ENCODE measurements at places on chromosomes 13 and 19.
A peak's percentile ranks its signal among the peaks of the same experiment; 100 is the strongest.

DNA sequence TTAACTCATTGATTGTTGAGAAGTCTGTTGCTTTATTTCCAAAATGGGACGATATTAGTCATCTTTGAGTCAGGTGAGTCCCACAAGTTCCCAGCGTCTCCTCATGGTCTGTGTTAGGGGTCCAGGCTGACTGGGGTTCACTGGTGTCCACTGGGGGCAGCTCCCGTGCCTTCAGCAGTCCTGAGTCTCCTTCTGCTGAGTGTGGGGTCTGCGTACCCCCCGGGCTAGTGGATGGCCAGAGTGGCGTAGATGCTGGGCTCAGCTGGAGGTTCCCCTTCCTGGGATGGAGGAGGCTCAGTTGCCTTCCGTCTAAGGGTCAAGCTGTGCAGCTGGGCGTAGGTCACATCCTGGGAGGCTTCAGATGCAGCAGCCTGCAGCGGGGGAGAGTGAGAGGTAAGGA, 5.9 kb downstream of the LILRB3 start:
- DNase-seq: no peak

DNA sequence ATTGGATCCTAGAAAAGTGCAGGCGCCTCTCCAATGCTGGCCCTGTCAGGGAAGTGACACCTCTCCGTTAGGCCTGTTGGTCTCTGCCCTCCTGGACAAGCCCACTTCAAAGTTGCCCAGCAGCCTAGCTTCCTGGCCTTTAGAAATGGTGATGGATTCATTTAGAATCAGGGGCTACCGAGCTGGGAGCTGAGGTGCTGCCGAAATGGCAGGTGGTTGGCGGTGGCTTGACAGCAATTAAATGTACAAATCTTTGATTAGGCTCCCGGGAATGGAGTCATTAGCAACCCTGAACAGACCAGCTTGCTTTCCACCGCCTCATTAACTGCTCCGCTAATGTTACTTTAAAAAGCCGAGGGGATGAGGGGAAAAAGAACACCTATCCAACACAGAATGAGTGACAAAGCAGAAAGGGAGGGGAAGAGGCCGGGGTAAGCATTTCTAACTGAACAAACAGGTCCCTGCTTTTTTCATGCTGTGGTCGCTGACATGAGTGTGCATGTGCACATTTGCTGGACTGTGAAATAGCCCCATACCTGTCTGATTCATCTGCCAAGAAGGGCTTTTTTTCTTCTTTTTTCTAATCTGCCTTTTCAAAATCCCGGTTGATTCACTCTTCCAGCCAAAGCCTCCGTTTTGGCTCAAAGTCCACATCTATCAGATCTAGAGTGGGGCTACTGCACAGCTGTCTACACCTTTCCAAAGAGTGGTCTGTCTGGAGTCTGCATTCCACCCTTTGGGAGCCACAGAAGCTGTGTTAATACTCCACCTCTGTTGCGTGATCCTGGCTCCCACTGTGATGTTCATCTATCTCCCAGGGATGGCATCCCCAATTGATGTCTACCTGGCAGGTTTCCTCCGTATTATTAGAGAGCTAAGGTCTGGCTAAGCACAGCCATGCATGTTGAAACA, 431.9 kb downstream of the COG6 start:
- no peak for DNase-seq

DNA sequence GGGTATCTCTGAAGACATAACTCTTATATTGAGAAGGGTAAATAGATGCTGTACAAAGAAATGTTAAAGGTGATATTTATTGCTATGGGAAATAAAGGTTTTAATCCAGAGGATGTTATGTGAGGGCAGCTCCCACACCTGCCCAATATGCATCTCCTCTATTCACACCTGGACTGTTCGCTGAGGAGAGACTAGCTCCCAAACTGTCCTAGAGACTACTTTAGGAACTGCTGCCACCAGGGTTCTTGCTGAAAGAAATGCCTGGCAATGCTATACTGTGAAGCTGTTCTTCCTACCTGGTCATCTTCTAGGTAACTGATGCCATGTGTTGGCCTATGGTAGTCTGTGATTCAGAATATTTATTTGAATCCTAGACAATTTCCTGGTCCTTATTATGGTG, 1421.5 kb upstream of the SPRY2 start:
- DNase-seq: no peak

DNA sequence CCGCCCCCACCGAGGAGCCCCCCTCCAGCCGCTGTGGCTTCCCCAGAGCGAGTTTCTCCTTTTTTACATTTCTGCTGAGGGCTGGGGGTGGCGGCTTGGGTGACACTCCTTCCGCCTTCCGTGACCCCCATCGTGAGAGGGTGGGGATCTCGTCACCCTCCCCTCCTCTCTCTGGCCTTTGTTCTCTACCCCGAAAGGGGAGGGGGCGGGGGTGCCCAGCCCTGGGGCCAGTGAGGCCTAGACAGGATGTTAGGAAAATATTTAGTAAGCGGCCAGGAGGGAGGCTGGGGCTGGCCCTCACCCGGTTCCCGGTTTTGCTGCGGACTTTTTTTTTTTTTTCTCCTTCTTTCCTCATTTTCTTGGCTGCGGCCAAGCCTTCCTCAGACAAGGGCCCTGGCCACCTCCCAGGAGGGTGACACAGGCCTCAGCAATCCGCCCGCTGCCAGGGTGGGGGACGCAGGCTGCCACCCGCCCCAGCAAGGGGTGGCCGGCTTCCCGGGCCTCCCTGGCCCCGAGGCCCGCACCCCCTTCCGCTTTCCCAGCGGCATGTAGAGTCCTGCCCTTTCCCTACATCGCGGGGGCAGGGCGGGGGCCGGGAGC, 3.9 kb downstream of the MIDN start:
- DNase-seq: peak; percentile 97

DNA sequence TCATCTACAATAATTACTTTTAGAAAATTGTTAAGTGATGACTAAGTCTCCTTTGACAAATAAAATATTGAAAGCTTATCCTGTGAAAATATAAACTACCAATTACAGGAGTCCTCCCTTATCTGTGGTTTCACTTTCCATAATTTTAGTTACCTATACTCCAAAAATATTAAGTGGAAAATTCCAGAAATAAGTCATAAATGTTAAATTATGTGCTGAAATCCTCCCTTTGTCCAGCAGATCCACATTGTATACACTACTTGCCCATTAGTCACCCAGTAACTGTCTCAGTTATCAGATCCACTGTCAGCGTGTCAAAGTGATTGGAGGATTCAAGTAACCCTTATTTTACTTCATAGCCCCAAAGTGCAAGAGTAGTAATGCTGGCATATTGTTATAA, 98.1 kb downstream of the SERP2 start:
- peak; percentile 69 for DNase-seq
